ENCODE measurements at places on chromosomes 3 and 15.

GRCh38 chr15:94233441-94233840 lies 2.1 kb downstream of the MCTP2 start:
- no peak for DNase-seq

- no peak for DNase-seq
Observed at GRCh38 chr3:128490915-128491690, 1.9 kb downstream of the GATA2 start.

DNA sequence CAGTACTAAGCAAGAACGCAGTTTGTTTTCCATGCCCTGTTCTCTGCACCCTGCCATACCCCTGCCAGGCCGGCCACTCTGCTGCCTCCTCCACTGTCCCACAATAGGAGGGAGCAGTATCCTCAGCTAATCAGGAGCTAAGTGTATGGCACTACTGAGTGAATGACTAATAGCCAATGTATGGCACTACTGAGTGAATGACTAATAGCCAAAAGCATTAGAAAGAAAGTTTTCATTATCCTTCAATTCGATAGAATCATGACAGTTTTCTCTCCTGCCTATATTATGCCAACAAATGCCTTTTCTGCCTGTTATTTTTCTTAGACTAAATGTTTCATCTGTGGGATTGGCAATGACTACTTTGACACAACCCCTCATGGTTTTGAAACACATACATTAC lies 107.5 kb upstream of the CHRM5 start:
- no peak for DNase-seq

- DNase-seq, result no peak
Observed at GRCh38 chr15:40985541-40986330, 32.5 kb downstream of the CHAC1 start.

DNA sequence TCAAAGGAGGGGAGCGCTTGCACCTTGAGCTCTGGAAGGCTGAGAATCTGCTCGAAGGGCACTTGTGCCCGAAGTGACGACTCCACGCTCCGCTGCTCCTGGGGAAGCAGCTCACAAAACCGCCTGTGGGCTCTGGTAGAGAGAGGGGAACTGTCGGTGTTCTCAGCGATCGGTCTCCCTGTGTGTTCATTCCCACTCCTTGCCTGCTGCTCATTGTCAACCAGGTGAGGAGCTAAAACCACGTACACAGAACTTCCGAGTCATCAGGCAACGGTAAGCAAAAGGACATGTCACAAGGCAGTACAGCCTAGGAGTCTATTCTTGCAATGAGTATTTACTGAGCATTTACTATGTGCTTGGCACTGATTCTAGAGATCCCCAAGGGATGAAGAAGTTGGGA lies 1.5 kb downstream of the CIB1 start:
- DNase-seq, result no peak

DNA sequence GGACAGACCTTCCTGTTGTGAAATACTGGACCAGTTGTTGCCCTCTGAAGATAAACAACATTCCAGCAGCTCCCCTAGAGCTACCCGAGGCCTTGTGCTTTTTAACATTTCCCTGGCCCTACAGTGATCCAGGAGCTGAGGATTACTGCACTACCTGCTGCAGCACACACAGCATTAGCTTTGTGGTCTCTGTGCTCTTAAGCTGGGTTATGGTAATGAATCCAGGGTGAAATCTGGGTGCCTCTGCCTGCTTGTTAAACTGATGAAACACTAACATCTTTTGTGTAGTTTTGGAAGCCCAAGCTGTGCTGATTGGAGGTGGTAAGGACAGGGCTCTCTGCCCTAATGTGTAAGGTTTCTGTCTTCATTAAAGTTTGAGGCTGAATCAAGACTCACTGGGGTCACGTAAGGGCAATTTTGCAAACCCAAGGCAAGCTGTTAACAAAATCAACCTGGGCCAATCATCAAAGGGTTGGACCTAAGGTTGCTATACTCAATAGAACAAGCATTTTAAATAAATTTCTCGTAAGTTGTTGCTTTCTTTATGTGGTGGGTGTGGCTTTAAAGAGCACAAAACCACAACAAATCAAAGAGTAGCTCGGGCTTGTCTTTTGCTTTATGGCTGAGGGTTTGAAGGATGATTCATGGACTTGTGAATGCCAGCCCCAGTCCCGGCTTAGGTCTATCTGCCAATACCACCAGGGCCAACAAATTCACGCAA lies 183.9 kb downstream of the TPRG1 start:
- DNase-seq, result no peak

- no peak for DNase-seq
Observed at GRCh38 chr15:80918196-80918783, 71.3 kb downstream of the MESD start.

- DNase-seq, result peak; percentile 47
Observed at GRCh38 chr15:82197733-82198594, 64.6 kb downstream of the EFL1 start.

DNA sequence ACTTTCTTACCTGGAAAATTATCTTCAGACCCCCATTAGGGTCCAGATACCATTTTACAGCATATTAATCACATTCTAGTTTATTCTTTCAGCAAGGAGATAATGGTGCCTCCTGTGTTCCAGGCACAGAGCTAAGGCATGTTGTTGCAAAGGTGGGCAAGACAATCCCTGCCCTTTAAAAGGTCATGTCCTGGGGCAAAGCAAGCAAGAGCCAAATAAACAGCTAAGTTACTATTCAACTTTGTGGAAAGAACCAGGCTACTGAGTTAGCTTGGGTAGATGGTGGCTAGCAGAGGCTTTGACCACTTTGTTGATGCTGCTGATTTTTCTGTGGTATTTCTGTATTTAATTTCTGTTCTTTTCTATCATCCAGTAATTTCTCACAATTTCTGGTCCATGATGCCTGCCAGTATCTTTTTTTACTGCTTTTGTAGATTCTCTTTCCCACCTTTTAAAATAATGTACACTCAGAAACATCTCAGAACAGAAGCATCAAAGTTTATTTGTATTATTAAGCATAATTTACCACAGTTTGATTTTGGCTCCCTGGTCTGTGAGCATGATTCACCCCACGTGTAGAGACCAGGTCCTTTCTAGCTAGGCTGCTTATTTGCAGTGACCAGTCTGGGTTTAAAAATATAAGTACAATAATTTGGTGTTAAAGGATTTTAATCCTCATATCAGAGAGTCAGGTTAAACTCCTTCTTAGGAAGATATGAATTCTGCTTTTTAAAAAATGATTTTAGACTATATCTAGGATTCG lies 71.5 kb downstream of the LRRC28 start:
- DNase-seq, result no peak

GRCh38 chr3:14925729-14926591 lies 21.4 kb upstream of the NR2C2 start:
- DNase-seq, result no peak

GRCh38 chr3:134014270-134014669 lies 15.5 kb downstream of the SLCO2A1 start:
- DNase-seq, result no peak

- no peak for DNase-seq
Observed at GRCh38 chr15:63194880-63195568, 5.6 kb downstream of the RAB8B start.

GRCh38 chr15:25694239-25694584 lies 168.9 kb downstream of the ATP10A start:
- no peak for DNase-seq

DNA sequence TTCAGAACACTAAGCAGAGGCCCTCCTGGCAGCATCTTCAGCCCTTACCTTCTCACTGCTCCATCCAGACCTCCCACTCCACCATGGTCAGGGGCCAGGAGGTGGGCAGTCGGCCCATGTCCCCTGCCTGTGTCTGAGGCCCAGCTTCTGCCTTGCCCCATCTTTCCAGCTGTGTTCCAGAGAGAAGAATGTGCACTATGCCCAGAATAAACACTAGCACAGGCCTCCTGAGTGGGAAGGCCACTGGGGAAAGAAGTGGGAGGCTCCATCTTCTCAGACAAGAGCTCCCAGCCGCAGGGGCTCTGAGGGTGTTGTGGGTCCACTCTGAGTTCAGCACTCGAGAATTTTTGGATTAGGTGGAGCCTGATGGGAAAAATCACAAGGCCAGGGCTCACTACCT lies 44.5 kb downstream of the ADCY5 start:
- no peak for DNase-seq

GRCh38 chr3:187208159-187208558 lies 10.9 kb downstream of the RTP1 start:
- no peak for DNase-seq

DNA sequence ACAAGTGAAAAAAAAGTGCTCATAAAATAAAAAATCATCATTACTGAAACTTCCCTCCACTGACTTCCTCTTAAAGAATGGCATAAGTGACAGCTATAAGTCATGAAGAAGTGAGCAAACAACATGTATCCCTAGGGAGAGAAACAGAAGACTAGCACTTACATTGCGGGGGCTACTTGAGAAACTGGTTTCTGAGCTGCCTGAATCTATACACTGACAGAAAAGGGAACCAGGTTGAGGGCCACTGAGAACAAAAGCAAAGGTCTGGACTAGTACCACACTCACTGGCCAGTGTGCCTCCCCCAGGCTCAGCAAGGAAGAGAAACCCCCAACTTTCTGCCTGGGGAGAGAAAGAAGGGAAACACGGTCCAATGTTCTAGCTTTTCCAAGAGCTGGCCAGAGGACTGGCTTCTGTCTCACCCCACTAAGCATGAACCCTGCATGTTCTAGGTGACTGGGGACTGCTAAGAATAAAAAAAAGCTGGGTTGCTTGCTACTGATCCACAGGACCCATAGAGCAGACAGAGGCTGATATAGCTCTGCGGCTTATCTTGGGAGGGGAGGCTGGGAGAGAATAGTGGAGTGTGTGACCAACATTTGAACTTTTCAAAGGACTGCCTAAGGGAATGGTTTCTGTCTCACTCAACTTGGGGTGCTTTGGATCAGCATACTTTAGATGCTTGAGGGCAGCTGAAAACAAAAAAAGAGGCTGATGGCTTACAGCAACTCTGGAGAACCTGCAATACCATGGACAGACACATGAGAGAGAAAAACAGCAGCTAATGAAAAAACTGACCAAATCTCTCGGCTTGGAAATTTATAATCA lies 8.1 kb downstream of the RAD18 start:
- no peak for DNase-seq

DNA sequence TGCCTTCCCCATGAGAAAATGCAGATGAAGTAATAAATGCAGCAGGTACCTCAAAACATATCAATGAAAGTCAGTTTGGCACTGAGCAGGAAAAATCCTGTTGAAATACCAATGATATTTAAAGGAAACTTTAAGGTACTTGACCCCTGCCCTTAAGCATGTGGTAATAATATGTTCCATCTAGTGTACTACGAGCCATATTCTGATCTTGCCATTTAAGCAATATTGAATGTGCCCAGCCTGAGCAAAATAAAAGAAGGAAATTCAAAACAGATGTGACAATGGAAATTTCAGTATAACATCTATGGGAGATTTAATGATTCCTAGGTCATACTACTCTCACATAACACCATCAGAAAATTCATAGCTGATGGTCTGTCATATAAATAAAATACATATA lies 191.8 kb upstream of the CGNL1 start:
- no peak for DNase-seq

GRCh38 chr3:112778353-112778948 lies 68.2 kb downstream of the CD200R1L start:
- no peak for DNase-seq

DNA sequence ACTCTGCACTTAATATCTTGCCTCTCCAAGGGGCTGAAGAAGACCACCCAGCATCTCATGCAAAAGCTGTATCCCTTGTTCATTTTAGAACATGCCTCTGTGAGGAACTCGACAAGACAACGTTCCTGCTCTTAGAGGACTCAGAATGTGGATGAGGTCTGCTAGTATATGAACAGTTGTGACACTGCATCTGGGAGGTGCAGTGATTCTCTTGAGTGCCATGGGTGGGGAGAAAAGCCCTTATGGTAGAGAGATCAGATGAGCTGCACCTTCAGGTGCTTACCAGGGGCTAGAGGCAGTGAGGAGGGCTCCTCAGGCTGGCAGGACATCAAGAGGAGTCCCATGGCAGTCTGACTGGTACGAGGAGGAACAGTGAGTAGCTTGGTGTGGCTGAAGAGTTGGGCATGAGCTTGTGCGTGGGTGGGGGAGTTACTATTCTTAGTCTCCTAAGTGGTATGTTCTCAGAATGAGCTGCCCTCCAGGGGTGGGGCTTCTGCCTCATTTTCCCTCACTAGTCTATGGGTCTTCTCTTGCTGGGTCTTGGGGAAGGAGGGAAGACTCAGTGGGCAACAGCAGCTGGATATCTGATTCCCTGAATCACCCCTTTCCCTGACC lies 56.7 kb upstream of the ATP2B2 start:
- no peak for DNase-seq

GRCh38 chr3:104316118-104316517 lies 1050.6 kb upstream of the ALCAM start:
- no peak for DNase-seq

GRCh38 chr3:31452495-31453106 lies 80.1 kb upstream of the STT3B start:
- no peak for DNase-seq

- DNase-seq, result no peak
Observed at GRCh38 chr15:95127356-95127755, 896.0 kb downstream of the MCTP2 start.

GRCh38 chr3:24110051-24110450 lies 165.0 kb downstream of the NR1D2 start:
- no peak for DNase-seq

DNA sequence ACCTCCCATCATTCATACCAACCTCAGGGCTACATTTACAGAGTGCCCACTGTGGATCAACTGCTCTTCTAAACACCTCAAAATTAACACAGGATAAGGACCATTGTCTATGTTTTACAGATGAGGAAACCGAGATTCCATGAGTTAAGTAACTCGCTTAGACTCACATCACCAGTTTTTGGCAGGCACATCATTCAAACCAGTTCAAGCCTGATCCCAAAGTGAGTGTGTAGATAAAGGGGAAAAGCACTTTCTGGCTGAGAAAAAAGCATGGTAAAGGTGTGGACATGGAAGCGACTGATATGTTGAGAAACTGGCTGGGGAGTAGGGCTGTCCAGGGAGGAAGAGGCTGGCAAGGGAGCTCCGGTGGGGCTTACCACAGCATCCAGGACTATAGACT lies 193.7 kb upstream of the RORA start:
- DNase-seq, result no peak

GRCh38 chr3:119343719-119344118 lies 49.5 kb downstream of the ARHGAP31 start:
- no peak for DNase-seq

DNA sequence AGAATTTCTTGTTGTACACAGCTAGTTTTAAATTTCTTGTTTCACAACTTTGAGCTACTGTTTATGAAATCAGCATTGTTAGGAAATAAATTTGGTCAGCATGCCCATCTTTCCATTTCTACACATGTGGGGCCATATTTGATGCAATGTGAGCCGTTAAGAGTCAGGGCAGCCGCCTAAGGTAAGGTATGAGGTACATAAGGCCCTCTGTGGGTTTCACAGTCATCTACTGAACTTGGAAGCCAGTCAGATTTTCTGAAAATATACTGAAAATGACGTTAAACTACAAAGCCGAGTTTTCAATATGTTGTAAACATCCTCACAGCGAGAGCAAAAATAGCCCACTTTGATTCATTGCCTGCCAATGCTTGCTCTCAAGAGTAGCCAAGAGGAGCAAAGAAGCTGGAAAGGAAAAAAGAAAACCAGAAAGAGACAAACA lies 94.7 kb upstream of the PDZRN3 start:
- DNase-seq, result no peak

GRCh38 chr3:118772547-118773011 lies 262.1 kb downstream of the IGSF11 start:
- DNase-seq, result no peak
